Activated CD8-positive, alpha-beta T cell treated with anti-CD3 and anti-CD28 coated beads for 36 hours (primary cell): ENCODE measurements at places on chromosomes 11 and 22. TPM values are rescaled to one million over a fixed set of nuclear protein-coding genes. Genes with fewer than 3 reads are reported as not detected.

The GPR83 gene
- 0.11 TPM for total RNA-seq

The SHISAL1 gene
- not detected for total RNA-seq

DNA sequence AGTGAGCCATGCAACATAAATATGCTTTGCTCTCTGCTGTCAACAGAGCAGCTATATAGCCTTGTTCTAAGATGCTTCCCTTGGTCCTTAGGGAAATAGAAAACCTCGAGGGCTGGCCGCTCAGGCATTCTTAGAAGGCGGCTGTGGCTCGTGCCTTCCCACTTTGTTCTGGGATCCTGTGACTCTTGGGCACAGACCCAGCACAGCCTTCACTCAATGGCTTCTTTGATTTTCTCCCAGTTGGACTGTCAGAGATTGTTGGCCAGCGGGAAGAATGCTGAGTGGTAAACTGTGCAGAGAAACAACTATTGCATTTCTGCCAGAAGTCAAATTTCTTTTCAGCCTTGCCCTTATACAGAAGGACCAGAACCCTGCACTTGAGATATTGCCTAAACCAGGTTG lies 9.5 kb upstream of the MICAL2 start:
- DNase-seq: no peak

DNA sequence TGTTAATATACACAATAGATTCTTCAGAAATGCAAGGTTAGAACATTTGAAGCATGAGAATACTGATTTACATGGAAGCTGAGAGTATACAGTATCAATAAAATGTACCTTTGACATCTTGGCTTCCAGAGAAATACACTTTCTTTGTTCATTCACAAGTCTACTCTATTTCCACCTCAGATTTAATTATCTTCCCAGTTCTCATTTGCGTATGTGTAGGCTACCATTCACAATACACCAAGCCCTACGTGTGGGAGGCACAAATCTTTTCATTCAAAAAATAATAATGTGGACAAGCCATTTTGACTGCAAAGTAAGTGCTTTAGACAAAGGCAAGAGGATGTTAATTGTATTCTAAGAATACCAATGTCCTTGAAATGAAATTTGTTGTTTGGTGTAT lies 132.7 kb upstream of the MTMR2 start:
- no peak for DNase-seq

The KRTAP5-7 gene
- total RNA-seq: not detected

- no peak for DNase-seq
Measured at GRCh38 chr11:123409456-123410217, 20.4 kb upstream of the GRAMD1B start.

The RFPL2 gene
- not detected for total RNA-seq

GRCh38 chr11:119975561-119976152 lies 162.3 kb downstream of the TRIM29 start:
- DNase-seq: no peak
